HEK293T (cell line): ENCODE measurements at places on chromosomes 7 and 10.
A peak's percentile ranks its signal among the peaks of the same experiment; 100 is the strongest.

GRCh38 chr7:32259931-32260596, 189.9 kb upstream of the PDE1C start:
- DNase-seq: no peak

DNA sequence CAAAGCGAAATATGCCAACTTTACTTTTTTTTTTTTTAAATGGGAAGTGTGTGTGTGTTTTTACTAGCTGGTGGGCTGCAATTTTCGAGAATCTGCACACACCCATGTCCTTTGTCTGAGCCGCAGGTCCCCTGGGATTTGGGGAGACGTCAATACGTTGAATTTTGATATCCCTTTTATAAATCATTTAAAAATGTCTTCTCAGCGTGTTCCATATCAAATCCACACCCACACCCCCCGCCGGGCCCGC, 404 bp upstream of the FMC1 start:
- DNase-seq: no peak

DNA sequence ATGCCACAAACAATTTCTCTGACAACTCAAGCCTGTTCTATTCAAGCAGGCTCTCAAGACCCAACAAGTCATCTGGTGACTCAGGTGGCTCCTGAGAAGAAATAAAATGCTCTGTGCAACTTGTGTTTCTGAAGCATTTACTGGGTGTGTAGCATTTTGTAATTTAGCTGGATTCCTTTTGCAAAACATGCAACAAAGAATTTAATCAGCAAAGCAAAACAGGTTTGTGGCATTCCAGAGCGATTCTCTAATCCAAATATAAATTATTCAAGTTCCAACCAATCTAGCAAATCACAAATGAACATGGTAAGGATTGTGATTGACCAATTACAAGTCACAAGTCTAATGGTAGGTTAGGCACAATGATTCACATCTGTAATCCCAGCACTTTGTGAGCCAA, 39.8 kb upstream of the C10orf67 start:
- DNase-seq: no peak

- DNase-seq: no peak
Measured at GRCh38 chr7:30411173-30411572, 67.4 kb downstream of the NOD1 start.

GRCh38 chr7:95213809-95214492, 110.4 kb downstream of the PON1 start:
- no peak for DNase-seq

- DNase-seq: no peak
Measured at GRCh38 chr10:20109613-20110012, 293.4 kb downstream of the PLXDC2 start.

- no peak for DNase-seq
Measured at GRCh38 chr7:72123913-72124312, 288.2 kb downstream of the CALN1 start.

DNA sequence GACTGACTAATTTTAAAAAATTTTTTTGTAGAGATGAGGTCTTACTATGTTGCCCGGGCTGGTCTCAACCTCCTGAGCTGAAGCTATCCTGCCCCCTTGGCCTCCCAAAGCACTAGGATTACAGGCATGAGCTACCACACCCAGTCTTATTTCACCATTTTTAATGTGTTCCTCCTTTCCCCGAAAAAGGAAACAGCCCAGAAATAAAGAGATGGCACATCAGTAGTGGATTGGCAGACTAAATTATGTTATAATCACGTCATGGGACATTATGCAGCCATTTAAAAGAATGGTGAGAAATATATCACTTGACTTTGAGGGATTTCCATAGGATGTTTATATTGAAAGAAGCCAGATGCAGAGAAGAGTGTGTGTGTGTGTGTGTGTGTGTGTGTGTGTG, 40.5 kb downstream of the CAPZA2 start:
- DNase-seq: no peak

DNA sequence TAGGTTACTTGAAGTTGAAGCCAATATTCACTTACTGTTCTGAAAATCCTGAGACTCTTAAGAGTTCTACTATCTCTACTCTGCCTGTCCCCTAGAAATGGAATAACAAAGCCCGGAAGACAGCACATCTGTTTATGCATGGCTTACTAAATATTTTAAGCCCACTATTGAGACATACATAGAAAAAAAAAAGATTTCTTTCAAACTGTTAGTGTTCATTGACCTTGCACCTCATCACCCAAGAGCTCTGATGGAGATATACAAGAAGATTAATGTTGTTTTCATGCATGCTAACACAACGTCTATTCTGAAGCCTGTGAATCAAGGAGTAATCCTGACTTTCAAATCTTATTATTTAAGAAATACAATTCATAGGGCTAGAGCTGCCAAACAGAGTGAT, 859.3 kb upstream of the C7orf33 start:
- no peak for DNase-seq

DNA sequence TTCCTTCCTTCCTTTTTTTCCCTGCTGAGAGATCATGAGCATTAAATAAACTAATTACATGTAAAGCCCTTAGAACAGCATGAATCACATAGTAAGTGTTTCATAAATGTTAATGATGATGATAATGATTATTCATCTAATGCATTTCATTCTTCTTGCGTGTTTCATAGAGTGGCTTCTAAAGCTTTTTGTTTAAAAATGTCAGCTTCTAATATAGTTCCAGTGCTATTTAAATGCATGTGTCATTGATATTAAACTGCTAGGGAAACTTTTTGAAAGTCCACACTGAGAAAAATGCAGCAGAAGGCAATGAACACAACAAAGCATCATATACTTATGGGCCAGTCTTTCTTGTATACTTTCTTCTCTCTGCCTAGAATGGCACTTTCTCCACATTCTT, 894.8 kb downstream of the REEP3 start:
- no peak for DNase-seq

DNA sequence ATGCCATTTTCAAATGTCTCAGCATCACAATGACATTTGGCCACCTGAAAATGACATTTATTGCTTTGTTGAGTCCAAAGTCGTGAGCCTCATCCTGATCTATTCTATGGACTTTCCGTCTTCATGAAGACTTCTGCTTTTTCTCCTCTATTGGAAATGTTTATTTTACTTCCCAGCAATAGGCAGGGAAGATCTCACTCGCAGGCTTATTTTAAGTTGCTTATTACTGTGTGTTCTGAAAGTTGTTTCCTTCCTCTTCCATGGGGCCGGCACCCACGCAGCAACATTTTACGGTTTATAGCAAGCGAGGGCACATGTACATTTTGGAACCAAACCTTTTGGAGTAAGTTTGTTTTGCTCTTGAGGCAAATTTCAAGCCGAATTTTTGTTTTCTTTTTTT, 221.0 kb upstream of the KLF6 start:
- no peak for DNase-seq

- DNase-seq: no peak
Measured at GRCh38 chr7:123096434-123096833, 100.9 kb upstream of the TAS2R16 start.

GRCh38 chr10:55870186-55870585, 490.9 kb downstream of the ZWINT start:
- DNase-seq: no peak

- DNase-seq: no peak
Measured at GRCh38 chr7:112362053-112362650, 88.1 kb upstream of the IFRD1 start.

- no peak for DNase-seq
Measured at GRCh38 chr10:27464993-27465392, 39.1 kb upstream of the RAB18 start.

DNA sequence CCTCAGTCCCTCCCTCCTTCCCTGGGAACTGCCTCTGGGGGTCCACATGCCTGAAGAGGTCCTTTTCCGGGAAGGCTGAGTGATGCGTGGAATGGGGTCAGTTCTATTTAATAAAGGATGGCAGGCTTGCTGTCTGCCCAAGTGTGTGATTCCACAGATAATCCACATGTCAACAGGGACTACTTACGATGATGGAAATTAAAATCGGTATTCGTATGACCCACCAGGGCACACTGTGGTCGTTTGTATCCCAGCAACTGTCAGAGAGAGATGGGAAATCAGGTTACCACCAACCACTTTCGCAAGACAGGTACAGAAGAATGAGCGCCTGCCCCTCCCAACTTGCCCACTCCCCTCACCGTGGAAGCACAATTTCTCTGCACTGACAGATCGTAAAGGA, 110.3 kb downstream of the VIPR2 start:
- no peak for DNase-seq

DNA sequence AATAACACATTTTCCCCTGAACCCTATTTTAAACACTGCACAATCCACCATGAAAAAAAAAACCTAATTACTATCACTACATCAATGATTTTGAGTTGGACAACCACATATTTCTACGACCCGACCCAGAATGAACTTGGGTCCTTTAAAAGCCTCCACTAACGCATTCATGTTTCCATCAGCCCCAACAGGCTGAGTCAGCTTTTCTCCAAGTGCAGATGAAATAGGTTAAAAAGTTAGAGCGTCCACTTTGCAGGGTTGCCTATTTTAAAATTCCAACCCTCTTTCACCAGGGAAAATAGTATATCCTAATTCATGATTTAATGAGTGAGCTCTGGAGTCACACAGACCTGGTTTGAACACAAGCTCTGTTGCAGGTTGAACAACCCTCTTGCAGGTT, 501.0 kb upstream of the SORCS1 start:
- no peak for DNase-seq

DNA sequence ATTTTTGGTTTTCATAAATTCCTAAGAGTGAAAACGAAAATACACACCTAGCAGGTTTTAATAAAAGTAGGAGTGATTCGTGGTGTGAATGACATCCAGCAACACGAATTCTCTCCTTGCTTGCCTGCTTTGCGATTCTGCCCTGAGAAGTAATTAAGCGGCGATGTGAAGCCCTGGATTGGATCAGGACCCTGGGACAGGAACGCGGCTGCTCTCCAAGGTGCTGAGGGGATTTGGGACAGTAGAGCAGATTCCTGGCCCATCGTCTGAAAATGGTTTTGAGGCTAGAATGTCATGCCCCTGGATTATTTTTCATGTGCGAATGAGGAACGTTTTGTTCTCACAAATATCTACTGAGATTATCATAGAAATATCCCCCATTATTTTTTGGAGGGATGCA, 7.8 kb downstream of the NPS start:
- DNase-seq: peak; percentile 37

GRCh38 chr10:47123716-47124288, 176.2 kb upstream of the GDF10 start:
- DNase-seq: no peak

GRCh38 chr7:24851786-24852185, 94.5 kb upstream of the GSDME start:
- DNase-seq: no peak

DNA sequence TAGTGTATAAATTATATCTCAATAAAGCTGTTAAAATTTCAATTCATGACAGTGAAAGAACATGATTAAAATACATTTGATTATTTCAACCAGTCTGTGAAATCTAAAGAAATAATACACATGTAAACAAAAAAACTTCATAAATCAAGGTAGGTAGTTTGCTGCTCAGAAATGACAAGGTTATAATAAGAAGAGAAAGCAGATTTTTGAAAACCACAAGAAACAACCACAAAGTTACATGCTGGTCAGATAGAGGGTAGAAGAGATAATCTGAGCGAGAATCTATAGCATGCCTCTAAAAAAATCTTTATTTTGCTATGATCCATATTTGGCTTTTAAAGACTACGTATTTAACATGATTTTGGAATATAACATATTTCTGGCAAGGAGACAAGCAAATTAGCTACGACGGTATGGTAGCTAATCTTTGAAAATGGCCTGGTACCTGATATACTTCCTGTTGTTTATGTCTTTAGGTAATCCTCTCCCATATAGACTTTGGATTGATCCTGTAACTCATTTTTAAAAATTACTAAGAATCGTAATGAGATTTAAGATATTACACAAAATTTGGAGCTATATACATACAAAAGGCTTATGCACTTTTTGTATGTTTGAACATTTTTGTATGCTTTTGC, 23.5 kb upstream of the VCL start:
- DNase-seq: no peak
